Activated gamma-delta T cell treated with Interleukin-2 at 50 U/mL for 16 hours (primary cell): ENCODE measurements at places on chromosomes 5 and 9.

GRCh38 chr9:22103685-22104575 is 94.8 kb upstream of the CDKN2B start:
- DNase-seq: no peak

GRCh38 chr5:9924614-9925013 is 294.5 kb upstream of the TAS2R1 start:
- DNase-seq: no peak

DNA sequence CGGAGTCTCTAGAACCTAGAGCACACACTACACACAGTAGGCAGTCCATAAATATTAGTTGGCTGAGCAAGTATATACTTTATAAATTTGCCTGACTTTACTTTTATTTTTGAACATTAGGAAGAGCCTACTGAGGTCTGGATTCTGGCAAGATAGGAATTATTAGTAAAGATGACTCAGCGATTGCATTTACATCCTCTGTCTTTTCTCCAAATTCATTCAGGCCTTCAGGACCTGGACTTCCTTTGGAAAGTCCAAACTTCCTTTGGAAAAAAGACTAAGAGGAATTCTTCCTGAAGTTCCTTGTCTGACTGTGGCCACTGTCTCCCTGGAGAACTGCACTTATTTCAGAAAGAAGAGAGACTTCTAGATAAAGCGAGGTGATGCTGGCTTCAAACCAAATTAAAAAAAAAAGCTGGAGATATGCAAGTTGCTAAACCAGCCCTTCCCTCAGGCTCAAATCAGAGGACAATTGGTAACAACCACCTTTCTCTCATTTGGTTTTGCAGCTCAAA is 251.3 kb downstream of the GAS1 start:
- DNase-seq: no peak

- no peak for DNase-seq
These were observed at the start of gene PCDHB2 for GRCh38 chr5:141094481-141095262. TSS of gene PCDHB2 (plus strand) at chr5:141094615. CDS start at chr5:141094791, 176 bp downstream.

- no peak for DNase-seq
These were observed 66.2 kb downstream of the IZUMO3 start for GRCh38 chr9:24479361-24480059.

- DNase-seq: peak; percentile 36
These were observed 576 bp downstream of the KIAA1958 start for GRCh38 chr9:112487008-112487798.

GRCh38 chr5:97078958-97079743 is 63.3 kb downstream of the LIX1 start:
- no peak for DNase-seq

DNA sequence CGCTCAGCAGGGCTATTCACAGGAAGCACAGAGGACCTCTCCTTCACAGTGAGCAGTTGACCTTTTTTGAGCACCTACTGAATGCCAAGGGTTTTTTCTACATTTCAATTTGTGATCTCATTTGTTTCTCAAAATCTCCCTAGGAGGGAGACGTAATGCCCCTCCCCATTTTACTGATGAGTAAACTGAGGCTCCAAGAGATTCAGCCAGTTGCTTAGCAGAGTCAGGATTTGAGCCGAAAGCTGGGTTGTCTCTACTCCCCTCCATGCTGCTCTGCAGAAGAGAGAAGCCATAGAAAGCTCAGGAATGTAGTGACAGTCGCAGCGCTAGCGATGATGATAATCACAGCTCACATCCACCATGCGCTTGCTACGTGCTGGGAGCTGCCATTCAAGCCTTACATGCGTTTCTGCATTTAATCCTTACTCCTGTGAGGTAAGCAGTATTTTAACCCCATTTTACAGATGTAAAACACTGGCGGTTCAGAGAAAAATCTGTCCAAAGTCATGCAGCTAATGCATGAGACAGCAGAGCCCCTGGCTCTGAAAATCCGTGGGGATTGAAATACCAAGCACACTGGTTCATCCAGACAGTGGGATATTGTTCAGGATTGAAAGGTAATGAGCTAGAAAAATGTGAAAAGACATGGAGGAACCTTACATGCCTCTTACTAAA is 33.8 kb downstream of the ERGIC1 start:
- DNase-seq: no peak

- no peak for DNase-seq
These were observed 548.9 kb downstream of the HINT1 start for GRCh38 chr5:130616161-130616560.

- DNase-seq: no peak
These were observed 6.8 kb downstream of the PLGRKT start for GRCh38 chr9:5430912-5431311.

DNA sequence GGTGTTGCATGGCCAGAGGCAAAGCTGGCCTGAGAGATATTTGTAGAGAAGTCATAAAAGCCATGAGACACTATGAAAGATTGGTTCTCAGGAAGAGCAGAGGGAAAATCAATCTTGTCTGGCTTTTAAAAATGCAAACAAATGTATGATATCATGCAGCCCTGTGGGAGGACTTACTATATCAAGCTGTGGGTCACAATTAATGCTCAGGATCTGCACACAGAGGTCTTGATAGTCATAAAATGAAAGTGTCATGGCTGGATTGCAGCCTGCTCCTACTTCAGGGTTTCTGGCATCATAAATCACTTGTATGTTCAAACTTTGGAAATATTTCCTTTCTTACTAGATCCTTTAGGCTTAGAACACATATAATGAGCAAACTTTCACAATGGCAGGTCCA is 151.5 kb downstream of the SEMA6A start:
- no peak for DNase-seq

GRCh38 chr5:172523146-172523745 is 68.9 kb upstream of the SH3PXD2B start:
- DNase-seq: no peak

- no peak for DNase-seq
These were observed 43.1 kb downstream of the SPATA31D1 start for GRCh38 chr9:82031538-82032280.

DNA sequence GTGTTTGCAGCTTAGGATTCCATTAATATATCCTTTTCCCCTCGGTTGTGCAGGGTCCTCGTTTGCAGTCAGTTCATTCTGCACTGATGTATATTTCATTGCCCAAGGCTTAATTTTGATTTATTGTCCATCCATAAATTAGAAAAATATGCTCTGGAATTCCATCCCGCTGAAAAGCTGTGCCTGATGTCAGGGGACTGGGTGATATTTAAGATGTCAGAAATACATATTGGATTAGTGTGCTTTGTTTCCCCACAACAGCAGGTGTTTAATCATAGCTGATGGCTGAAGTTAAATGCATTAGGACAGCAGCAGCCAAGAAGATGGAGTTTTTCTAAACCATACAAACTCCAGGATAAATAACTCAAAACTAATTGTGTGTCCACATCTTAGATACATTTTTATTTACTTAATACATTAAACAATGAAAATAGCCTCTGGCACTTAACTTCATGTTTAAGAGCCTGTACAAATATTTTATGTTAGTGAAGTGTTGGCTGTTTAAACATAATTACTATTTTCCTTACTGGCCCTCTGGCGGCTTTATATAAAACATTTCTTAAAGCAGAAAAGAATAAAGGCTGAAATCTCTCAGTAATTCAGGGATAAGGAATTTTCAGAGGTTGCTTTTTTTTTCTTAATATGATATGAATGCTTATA is 170.4 kb upstream of the TBCA start:
- DNase-seq: no peak

- peak; percentile 32 for DNase-seq
These were observed 28.8 kb downstream of the GCNT4 start for GRCh38 chr5:75023368-75024159.

DNA sequence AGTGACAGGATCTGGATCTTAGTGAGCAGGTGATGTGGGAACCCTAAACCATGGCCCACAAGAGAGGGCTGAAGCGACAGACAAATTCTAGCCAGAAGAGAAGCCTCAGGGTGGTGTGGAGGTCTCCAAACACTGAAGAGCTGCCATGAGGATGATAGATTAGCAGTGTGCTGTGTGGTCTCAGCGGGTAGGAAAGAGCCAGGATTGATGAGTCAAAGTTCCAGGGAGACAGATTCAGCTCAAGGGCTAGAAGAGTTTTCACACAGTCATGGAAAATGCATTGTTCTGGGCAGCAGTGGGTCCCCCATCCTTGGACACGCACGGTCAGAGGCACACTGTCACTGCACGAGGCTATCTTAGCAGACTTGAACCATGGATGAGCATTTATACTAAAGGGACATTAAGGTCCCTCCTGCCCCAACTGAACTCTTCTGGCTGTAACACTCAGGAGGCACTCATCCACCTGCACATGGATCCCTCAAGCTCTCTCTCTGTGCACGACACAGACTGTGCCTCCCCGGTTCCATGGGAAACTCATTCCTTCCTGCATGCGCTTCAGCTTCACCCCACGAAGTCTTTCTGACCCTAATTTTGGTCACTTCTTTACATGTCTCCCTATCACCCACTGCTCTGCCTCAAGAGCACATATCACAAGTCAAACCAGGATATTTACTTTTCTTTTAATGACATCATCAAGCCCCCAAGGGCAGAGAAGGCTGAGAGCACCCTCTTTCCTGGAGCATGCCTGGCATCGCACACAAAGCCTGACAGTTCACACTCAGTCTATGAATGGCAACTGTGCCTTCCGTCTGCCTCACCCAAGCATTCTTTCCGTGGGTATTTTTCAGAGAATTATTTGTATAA is 84.8 kb downstream of the TLE1 start:
- no peak for DNase-seq

DNA sequence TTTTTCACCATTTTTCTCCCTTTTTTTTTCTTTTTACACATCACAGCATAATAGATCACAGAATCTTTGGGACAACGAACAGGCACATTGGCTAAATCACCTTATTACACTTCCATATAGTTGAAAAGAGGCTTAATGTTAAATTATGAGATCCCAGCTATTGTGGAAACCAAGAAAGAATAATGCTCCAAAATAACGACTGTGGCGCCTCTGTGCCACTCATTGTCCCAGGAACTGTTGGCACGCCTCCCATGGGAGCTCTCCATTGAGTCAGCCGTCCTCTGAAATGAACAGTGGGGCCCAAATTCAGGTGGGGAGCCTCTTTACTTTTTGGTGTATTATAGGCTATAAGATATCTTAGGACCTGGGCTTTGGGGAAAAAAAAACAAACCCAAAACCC is 82.2 kb upstream of the NFIB start:
- no peak for DNase-seq

DNA sequence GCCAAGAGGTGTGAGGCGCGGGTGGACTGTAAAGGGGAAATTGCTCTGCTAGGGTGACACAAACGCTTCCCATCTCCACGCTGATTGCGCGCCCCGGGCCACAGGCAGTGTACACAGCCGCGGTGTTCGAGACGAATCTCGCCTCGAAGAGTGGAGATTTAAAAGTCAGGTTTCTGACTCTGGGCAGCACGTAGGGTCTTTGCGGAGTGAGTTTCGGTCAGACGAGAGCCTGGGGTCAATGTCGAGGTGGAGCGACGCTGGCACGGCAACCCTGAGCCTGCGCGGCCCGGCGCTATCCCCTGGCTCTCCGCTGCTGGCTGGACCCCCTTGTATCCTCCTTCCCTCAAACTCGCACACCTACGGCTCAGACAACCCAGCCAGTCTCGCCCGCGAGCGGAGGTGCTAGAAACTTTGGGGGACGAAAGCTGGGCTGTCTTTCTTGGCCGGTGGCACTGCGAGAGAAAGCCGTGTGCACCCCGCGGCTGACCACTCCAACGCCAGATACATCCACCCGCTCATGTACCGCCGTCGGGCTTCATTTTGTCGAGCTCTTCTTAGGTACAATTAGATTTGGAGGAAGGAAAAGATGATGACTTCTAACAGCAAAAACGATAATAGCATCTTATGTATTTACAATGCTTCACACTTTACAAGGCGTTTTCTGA is 5.4 kb upstream of the FOXB2 start:
- DNase-seq: no peak

DNA sequence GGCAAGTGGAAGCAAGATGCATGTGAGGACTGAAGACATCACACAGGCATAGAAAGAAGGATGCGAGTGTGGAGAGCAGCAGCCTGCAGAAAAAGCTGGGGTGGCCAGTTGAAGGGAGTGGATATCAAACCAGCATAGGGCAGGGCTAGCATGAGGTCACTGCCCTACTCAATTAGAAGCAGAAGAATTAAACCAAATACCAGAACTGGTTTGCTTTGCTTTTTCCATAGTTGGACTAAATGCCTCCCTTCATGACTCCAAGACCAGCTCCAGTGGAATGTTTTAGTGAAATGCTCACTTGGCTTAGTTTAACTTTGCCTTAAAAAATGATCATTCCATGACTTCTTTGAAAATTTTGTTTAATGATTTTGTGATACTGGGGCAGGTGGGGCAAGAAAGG is 45.8 kb downstream of the TMEM167A start:
- no peak for DNase-seq

- no peak for DNase-seq
These were observed 93.6 kb downstream of the SEMA6A start for GRCh38 chr5:116480894-116481510.

DNA sequence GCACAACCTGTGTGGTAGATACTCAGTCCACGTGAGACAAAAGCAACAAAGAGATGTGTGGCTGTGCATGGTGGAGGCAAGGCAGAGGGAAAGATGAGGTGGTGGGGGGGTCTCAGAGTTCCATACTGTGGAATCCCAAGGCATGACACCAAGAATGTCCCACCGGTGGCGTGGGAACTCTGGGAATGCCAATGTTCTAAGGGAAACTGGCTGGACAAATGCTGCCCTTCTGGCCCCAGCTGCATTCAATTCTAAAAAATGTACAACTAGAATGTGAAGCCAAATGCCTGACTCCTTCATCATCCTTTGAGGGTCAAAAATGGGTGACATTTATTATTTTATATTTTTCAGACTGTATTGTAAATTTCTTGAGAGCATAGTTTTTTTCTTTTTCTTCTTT is 58.2 kb upstream of the EQTN start:
- DNase-seq: no peak

GRCh38 chr9:114396558-114397218 is 8.9 kb upstream of the AKNA start:
- DNase-seq: no peak

- DNase-seq: no peak
These were observed 248.5 kb downstream of the SMARCA2 start for GRCh38 chr9:2263665-2264064.
